ENCODE measurements at places on chromosomes 5 and 9.

DNA sequence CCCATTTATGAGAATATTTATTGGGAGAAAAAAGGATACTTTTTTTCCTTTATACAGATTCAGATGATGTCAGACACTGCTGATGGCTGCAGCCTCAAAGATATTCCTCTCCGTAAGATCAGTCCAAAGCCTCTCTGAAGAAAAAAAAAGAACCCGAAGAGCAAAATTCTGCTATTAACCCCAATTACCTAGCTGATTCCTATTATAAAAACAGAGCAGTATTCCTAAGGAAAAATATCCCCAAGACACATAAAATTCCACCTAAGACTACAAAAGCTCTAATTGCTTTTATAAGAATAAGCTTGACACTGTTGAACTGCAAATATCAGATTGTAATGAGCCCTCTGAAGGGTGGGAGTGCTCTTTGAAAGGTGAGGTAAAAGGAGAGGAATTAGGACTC is 138.7 kb downstream of the CDH6 start:
- DNase-seq, result no peak

GRCh38 chr5:159969966-159970365 is 39.0 kb upstream of the TTC1 start:
- no peak for DNase-seq

- no peak for DNase-seq
Observed at GRCh38 chr5:160339406-160340130, 27.2 kb upstream of the CCNJL start.

- no peak for DNase-seq
Observed at GRCh38 chr5:10194083-10194482, 55.6 kb downstream of the ATPSCKMT start.

DNA sequence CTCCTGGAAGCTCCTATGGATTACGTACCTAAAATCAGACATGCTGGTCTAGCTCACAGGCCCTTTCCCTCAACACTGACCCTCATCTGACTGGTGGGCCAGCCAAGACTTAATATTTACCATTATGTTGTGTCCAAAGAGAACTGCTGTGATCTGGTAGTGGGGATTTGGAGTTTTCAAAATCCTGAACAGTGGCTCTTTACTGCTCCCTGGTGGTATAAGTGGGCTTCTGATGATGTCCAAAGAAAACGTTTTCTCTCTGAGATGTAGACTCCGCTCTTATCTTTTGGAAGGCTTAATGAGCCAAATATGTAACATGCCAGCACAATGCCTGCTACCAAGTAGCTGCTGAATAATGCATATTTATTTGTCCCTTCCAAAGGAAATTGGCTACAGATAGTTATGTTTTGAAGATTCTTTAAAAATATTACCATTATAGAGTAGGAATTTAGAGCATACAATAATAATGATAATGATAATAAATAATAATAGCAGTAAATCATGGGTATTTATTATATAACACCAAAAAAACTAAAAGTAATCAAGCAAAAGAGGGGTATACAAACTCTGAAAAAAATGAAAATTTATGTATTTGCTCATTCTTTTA is 406.6 kb upstream of the TNC start:
- no peak for DNase-seq

DNA sequence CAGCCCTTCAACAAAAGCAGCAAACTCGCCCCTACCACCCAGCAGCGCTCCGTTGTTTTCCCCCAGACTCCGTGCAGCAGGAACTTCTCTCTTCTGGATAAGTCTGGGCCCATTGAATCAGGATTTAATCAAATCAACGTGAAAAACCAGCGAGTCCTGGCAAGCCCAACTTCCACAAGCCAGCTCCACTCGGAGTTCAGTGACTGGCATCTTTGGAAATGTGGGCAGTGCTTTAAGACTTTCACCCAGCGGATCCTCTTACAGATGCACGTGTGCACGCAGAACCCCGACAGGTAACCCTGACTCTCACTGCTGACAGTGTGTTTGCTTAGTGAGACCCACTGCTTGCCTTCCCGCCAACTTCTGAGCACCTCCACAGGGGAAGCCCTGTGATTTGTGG is 81.8 kb downstream of the PRDM6 start:
- no peak for DNase-seq

- peak; percentile 40 for DNase-seq
Observed at GRCh38 chr9:127519301-127520166, 68.2 kb downstream of the LRSAM1 start.

DNA sequence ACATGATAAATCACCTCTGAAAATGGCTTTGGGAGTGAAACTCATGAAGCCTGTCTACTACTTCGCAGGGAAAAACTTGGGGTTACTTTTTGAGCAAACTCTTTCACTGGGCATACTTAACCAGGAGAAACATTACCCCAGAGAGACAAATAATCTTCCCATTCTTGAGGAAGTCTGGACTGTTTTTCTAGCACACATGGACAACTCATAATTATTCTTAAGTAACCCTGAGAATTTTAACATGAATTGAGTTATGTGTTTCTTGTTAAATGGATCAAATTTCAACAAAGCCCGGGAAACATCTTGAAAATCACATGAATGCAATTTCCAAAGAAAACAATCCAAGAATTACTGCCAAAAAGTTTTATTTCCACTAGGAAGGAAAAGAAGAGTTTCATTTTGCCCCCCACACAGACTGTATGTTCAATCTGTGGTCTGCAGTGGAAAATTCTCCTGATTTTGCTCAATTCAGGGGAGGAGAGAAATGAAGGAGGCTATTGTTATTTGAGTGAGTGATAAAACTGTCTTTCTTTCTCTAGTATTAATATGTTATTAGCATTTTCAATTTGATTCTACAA is 564.8 kb upstream of the CLINT1 start:
- DNase-seq, result no peak

DNA sequence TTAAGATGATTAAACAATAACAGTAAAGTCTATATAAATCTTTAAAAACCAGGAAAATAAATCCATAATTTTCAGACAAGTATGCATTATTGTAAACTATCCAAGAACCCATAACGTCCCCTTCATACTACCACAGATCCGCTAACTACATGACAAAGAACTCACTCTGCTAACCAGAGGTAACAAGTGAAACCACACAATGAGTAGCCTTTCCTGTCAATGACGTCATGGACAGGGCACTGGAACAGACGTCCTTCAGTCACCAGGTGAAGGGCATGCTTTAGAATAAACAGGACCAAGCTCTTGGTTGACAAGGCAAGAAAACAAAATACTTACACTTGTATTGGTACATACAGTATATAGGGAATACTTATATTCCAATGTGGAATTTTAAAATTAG is 45.2 kb downstream of the RNF130 start:
- no peak for DNase-seq

DNA sequence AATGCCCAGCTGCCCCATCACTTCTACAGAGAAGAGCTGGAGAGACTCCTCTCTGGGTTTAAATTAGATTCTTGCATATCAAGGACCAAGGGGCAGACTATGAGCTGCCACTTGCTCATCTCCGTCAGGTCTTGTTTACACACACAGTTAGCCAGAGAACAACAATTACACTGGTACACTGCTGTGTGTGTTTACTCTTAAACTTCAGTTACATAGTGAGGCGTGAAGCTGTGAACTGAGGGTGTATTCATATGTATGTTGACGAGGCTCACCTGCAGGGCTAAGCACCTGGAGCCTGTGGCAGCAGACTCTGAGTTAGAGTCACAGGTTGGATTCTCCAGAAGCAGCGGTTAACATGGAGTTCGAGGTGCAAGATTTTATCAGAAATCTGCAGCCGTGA is 155.4 kb upstream of the ANKH start:
- no peak for DNase-seq

GRCh38 chr5:148855249-148856008 is 29.0 kb downstream of the ADRB2 start:
- DNase-seq, result no peak

- DNase-seq, result no peak
Observed at GRCh38 chr9:4382722-4383317, 83.0 kb upstream of the GLIS3 start.

- no peak for DNase-seq
Observed at GRCh38 chr5:59296317-59297264, 596.9 kb downstream of the PDE4D start.

DNA sequence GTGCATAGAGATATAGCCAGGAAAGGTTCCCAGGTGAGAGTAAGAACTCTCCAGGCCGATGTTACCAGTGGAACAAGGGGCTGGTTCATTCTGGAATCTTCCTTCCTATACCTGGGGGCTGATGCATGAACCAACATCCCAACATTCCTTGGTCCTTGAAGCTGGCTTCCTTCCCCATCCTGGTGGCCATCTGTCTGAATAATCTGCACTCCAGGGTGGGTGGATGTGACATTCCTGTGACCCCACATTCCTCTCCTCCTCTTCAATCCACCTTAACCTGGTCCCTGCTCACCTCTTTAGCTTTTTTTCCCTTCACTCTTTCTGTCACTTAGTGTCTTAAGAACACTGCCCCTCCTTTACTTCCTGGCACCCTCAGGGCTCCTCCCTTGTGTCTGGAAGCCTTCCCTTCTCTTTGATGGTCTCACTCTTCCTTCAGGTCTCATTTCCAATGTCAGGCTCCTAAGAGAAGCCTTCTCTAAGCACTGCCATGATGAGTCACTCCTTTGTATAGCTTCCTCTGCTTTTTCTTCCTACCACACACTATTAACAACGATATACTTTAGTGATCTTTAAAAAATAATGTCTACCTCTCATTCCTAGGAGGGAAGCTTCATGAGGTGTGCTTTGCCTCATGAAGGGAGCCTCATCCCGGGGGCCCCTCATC is 80.3 kb downstream of the BOD1 start:
- DNase-seq, result no peak

- no peak for DNase-seq
Observed at GRCh38 chr9:114990901-114991300, 60.5 kb upstream of the TNFSF8 start.

DNA sequence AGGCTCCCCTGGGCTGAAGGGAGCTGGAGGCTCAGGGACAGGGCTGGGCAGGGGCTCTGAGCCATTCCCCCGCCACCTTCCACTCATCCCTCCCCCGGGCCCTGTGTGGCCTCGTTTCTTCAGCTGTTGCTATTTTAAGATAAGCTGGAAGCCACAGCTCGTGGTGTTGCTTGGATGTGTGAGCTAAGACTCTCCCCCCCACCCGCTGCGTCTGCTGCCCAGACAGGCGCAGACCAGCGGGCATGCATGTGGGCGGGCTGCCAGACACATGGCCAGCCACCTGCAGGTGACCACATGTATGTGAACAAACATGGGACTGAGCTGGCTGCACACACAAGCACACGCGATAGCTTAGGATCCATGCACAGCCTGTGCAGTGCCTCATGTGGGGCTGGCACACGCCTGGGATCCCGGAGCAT is 8.7 kb downstream of the SNCB start:
- no peak for DNase-seq

GRCh38 chr9:12640016-12640587 is 53.1 kb upstream of the TYRP1 start:
- peak; percentile 0 for DNase-seq

GRCh38 chr9:89890326-89890980 is 285.6 kb downstream of the GADD45G start:
- no peak for DNase-seq

GRCh38 chr5:151592855-151593408 is 1.8 kb upstream of the FAT2 start:
- no peak for DNase-seq

DNA sequence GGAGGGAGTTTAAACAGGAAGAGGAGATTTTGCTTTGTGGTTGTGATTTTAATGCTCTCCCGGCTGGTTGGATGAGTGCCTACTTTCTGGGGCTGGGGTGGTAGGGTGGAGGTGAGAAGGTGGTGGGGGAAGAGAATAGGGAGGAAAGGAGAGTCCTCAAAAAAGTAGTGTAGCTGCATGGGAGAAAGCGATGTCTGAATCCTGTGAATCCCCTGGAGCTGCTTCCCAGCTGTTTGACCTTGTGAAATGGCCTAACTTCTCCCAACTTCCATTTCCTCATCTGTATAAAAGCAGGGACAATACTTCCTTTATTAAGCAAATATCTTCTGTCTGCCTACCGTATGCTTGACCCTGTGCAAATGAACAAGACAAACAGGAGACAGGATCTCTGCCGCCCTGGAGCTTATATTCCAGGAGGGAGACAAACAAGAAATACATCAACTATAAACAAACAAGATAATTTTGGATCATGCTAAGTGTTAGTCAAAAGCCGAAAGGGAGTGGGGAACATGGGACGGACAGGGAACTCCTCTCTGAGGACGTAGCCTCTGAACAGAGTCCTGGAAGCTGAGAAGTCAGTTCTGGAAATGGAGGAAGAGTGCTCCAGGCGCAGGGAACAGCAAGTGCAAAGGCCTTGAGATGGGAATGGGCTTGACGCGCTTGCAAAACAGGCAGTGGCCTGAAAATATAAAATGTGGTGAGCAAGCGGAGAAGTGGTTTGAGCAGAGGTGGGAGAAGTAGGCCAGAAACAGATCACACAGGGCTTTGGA is 103.5 kb downstream of the SPRY4 start:
- DNase-seq, result no peak

GRCh38 chr5:54680998-54681397 is 163.4 kb downstream of the SNX18 start:
- DNase-seq, result no peak

DNA sequence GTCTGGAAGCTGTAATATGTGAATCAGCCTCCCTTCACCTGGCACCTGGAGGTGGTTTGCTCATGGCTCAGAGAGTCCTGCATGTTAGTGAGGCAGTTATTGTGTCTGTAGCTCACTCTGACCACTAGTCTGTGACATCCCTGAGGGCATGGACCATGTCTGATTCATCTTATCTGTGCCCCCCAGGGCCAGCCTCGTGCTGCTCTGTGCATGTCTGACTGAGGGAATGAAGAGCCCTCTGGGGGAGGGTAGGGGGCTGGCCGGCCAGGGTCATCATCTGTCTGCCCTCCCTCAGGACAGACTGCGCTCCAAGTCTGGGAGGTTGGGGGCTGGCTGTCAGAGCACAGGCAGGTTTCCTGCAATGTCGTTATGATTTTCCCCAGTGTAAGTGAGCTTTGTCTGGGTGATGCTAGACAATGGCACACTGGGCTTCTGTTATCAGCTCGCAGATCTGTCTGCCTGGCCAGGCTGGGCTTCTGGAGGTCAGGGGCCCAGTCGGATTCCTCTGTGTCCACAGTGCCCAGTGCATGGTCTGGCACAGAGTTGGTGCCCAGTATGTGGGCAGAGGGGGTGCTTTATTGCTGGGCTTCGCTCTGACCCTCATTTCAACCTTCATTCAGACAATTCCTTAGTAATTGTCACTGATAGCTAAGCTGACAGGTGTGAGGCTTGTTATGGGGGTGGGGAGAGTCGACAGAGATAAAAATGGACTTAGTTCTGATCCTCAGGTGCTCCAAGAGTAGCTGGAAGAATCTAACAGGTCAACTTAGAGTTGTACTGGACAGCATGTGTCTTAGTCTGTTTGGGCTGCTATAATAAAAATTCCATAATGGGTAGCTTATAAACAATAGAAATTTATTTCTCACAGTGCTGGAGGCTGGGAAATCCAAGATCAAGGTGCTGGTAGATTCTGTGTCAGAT is 85.7 kb upstream of the SHB start:
- DNase-seq, result no peak

GRCh38 chr5:150206779-150207115 is 16.9 kb downstream of the SLC6A7 start:
- no peak for DNase-seq

DNA sequence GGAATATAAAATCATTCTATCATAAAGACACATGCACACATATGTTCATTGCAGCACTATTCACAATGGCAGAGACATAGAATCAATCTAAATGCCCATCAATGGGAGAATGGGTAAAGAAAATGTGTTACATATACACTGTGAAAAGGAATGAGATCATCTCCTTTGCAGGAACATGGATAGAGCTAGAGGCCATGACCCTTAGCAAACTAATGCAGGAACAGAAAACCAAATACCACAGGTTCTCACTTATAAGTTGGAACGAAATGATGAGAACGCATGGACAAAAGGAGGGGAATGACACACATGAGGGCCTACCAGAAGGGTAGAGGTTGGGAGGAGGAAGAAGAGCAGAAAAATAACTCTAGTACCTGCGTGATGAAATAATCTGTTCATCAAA is 21.0 kb upstream of the RANBP6 start:
- DNase-seq, result no peak
